ENCODE measurements at places on chromosomes 5 and 9.

DNA sequence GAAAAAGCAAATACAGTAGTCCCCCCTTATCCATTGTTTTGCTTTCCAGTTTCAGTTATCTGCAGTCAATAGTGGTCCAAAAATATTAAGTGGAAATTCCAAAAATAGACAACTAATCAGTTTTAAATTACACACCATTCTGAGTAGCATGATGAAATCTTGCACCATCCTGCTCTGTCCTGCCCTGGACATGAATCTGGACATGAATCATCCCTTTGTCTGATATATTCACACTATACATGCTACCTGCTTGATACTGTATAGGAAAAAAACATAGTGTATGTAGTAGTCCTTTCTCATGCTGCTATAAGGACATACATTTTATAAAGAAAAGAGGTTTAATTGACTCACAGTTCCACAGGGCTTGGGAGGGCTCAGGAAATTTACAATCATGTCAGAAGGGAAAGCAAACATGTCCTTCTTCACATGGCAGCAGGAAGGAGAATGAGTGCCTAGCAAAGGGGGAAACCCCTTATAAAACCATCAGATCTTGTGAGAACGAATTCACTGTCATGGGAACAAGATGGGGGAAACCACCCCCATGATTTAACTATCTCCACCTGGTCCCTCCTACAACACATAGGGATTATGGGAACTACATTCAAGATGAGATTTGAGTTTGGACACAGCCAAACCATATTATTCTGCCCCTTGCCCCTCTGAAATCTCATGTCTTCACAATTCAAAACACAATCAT lies 153.9 kb downstream of the ARRDC3 start:
- no peak for DNase-seq

DNA sequence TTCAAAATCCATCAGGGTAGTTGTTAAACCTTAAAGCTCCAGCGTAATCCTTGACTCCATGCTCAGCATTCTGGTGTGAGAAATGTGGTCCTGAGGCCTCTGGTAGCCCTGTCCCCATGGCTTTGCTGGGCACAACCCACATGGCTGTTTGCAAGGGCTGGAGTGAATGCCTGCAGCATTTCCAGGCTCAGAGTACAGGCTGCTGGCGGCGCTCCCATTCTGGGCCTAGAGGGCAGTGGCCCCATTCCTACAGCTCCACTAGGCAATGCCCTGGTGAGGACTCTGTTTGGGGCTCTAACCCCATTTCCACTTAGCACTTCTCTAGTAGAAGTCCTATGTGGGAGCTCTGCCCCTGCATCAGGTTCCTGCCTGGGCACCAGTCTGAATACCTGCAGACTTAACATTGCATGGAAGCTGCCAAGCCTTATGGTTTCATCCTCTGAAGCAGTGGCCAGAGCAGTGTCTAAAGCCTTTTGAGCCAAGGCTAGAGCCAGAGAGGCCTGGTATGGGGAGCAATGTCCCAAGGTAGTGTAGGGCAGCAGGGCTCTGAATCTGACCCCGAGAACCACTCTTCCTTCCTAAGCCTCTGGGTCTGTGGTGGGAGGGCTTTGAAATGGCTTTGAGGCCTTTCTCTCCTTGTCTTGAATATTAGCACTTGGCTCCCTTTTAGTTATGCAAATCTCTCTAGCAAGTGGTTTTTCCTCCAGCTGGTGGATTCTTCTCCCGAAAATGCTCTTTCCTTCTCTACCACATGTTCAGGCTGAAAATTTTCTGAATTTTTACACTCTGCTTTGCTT lies 5.8 kb upstream of the ALDH1A1 start:
- DNase-seq, result no peak

DNA sequence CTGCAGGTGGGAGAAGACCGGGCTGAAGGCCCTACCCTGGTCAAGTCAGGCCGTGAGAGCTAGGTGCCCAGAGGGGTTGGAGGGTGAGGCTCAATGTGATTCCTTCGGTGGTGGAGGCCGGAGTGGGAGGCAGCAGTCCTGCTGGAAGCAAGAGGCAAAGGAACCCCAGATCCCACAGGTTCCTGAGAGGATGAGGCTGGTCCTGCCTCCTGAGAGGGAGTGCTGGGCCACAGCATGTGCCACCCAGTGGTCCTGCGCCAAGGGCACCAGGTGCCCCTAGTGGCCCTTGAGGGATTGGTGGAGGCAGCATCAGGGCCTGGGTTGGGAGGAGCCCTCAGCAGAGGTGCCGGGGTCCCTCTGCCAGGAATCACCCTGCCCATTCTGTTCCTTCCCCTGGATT lies 59.1 kb downstream of the BARX1 start:
- no peak for DNase-seq

GRCh38 chr9:130110166-130110565 lies 56.5 kb downstream of the GPR107 start:
- DNase-seq, result no peak

DNA sequence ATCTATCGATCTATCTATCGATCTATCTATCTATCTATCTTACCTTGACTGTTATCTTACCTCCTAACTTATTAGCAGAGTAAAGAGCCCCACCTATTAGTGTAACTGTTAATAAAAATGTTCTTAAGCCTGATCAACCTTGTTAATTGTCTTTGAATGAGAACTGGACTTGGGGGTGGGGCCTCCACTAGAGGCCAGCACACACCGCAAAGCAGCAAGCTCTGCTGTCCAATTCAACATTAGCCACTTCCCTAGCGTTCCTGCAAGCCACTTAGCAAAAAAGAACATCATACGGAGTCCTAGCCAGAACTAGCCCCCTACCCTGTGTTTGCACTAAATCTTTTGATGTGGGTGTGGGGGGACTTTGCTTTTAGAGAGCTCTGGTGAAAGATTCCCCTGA lies 515.8 kb downstream of the KDM4C start:
- peak; percentile 22 for DNase-seq

GRCh38 chr9:89367726-89368437 lies 49.6 kb downstream of the SECISBP2 start:
- no peak for DNase-seq

DNA sequence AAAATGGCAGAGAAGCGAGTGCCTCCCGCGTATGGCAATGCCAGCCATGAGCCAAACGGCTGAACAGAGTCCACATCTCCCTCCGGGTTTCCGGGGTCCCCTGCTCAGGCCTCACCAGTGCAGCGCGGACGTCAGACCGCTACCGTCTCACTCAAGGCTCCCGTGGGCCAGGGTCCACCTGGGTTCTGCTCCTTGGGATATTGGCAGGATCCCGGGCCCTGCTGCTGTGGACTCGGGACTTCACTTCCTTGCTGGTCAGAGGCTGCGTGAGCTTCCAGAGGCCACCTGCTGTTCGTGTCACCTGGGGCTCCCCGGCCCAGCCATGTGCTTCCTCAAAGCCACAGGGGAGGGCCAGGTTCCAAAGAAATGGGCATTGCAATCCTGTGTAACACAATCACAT lies 38.4 kb upstream of the CLPTM1L start:
- DNase-seq, result no peak

DNA sequence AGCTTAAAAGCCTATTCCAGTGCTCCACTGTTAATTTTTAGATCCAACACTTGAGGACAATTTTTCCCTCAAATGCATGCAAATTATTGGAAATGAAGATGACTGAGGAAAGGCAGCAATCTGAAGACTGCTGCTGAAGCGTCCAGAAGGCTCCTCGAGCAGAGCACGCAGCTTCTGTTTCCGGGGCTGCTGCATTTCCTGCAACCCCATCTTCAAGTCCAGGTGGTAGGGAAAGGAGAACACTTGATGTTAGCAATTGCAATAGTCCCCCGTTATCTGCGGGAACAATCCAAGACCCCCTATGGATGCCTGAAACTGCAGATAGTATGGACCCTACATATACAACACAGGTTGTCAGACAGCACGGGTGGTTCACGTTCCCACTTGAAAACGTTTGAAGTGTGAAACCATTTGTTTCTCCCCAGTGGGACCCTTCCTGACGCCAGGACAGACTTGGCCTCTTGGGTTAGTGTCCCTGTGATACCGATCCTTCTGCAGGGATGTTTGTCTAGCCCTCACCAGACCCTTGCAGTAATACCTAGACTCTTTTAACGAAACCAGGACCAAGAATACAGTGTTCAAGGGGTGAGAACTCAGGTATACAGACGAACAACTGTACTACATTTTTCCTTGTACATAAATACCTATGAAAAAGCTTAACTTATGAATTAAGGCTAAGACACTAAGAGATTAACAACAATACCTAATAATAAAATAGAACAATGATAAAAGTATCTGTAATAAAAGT lies 152.3 kb downstream of the HSD17B3 start:
- DNase-seq, result no peak

GRCh38 chr5:173613433-173614159 lies 2.9 kb downstream of the BOD1 start:
- no peak for DNase-seq

- no peak for DNase-seq
Measured at GRCh38 chr5:141512911-141513626, 24.2 kb downstream of the PCDHGC5 start.

GRCh38 chr9:132114102-132114707 lies 34.5 kb upstream of the MED27 start:
- DNase-seq, result peak; percentile 70

DNA sequence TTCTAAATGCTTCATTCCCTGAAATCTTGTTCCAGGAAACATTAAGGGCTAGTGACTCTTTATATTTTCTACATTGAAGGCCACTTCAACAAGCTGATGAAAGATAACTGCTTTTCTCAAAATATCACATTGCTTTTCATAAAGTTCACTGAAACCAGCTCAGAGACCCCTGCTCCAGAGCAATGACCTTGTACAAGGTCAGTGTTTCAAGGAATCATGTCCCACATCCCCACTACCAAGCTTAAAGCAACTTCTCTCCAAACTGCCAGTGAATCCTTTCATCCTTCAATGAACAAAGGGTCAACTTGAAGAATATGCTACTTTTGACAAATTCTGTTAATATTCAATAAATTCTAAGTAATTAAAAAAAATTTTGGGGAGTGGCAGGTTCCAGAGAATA lies 12.0 kb upstream of the SPATA24 start:
- DNase-seq, result no peak

DNA sequence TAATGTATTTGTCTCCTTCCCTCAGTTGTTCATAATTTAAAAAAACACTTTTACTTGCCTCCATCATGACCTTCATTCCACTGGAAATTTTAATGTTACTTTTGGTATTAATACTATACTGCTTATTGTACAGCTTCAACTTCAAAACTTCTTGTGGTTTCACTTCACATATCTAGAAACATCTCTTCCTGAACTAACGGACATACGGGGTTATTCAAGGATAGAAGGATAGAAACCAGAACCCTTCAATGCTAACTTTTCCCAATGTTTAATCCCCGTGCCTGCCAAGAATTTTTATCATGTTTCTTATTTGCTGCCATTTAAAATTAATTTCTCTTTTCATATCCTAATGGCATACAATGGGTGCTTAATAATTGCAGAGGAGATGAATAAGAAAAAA lies 36.3 kb upstream of the SETD9 start:
- no peak for DNase-seq

- no peak for DNase-seq
Measured at GRCh38 chr9:112569186-112569585, 82.6 kb downstream of the KIAA1958 start.

GRCh38 chr5:90248640-90249039 lies 160.9 kb downstream of the CETN3 start:
- DNase-seq, result no peak

GRCh38 chr5:1706428-1706827 lies 93.2 kb downstream of the MRPL36 start:
- no peak for DNase-seq

GRCh38 chr5:17289681-17290539 lies 72.5 kb downstream of the BASP1 start:
- DNase-seq, result peak; percentile 50

- no peak for DNase-seq
Measured at GRCh38 chr5:67549947-67550346, 353.3 kb upstream of the CD180 start.

- DNase-seq, result no peak
Measured at GRCh38 chr5:138752341-138752950, 779 bp upstream of the CTNNA1 start.

DNA sequence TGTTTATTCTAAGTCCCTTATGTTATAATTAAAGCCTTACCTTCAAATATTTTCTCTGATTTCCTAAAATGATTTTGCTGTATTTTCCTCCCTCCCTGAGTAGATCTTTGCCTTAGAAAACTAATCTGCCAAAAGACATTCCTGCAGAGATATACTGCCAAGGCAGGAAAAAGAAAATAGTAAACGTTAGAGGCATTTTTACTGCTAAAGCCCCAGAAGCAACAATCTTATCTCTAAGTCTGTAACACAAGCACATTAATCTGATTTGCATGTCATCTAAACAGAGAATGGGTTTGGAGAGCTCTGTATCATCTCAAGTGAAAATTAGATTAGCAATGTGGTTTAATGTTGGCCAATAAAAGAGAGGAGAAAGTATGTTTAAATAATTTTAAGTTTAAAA lies 847.7 kb downstream of the MAT2B start:
- no peak for DNase-seq

DNA sequence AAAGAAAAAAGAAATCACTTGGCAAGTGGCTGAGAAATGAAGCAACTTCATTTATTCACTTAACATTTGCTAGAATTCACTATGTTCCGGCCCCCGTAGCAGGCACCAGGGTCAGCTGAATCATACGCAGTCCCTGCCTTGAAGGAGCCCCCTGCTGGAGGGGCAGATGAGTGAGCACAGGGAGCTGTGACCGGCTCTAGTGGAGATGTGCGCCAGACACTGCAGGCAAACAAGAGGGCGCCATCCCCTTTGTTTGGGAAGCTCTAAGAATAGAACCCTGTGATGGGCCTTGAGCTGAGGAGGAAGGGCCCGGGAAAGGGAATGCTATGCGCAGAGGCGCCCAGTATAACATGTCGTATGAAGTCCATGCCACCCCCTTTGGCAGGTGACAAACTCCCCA lies 20.2 kb upstream of the RPL26L1 start:
- DNase-seq, result no peak

DNA sequence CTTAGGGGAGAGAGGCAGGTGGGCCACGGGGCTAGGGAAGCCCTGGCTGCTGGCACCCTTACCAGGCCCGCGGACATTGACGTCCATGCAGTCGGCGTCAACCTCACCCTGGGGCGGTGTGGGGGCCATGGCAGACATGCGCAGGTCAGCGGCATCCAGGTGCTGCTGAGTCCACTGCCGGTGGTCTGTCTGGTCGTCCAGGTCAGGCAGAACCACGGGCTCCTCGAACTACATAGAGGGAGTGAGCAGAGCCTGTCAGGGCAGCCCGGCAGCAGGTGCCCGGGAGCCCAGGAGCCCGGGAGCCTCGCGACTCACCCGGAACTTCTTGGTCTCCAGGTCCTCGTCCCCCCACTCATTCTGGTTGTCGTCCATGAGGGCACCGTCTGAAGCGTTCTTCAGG lies 18.8 kb upstream of the SEC16A start:
- no peak for DNase-seq

- DNase-seq, result peak; percentile 47
Measured at GRCh38 chr5:37738057-37738691, 101.7 kb downstream of the GDNF start.

DNA sequence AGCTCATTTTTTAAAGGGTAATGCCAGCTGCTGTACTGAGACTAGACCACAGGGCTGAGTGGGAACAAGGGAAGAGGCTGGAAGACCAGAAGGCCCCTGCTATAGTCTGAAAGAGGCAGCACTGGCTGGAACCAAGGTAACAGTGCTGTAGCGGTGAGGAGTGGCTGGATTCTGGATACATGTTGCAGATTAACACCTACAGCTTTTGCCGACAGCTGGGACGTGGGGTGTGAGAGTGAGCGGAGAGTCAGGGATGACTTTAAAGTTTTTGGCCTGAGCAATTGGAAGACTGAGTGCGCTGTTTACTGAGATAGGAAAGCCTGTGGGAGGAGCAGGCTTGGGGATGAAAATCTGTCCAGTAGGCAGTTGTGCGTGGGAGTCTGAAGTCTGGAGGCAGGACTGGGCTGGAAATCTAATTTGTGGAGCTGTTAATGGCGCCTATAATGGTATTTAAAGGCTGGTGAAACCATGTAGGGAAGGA lies 26.5 kb downstream of the AQP7 start:
- DNase-seq, result no peak

All from AG08396 (cell line).